ENCODE measurements at places on chromosomes 12 and 14.
A peak's percentile ranks its signal among the peaks of the same experiment; 100 is the strongest.

DNA sequence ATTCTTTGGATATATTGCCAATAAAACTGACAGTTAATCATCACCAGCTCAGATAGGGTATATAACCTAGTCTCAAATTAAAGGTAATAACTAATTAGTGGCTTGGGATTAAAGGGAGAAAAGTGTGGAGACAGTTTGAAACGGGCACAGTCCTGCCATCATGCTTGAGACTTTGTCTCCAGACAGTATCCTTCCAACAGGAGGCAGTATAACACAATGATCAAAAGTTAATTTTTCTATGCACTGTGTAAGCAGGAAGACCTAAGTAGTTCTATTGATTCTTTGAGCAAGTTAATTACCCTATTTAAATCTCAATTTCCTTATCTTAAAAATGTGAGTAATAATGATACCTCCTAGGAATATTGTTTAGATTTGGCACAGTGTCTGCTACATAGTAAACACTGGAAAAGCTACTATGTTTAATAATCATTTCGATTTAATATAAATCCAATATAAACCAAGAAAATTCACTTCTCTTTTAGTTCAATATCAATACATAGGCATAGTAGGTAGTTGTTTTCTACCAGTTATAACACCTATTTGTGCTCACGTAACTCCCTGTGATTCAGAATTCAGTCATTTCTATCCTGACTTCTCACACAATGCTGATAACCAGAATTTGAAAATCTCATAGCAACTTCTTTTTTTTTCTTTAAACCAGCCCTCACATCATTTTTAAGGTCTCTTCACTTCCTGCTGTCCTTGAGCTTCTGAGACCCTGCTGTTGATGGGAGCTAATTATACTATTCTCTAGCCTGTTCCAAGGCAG is 53.7 kb downstream of the GALNT4 start:
- no peak for DNase-seq

- DNase-seq = no peak
Measured at GRCh38 chr14:59687663-59688062, 111.1 kb upstream of the CCDC175 start.

- DNase-seq = no peak
Measured at GRCh38 chr14:99685596-99685995, 1.5 kb downstream of the CYP46A1 start.

DNA sequence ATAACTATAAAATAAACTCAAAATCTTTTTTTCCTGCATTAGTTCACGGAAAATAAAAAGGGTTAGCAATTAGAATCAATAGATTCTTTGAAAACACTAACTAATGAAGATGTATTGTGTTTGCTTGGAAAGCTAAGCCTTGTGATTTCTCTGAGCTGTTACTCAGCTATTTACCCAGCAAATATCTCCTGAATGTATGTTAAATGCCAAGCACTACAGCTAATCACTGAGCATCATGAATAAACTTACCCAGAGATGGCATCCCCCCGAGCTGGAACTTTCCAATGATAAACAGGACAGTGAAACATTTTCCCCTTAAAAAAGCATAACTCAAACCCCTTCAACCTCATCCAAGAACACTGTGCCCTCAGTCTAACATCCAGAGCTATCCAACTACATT is 71.2 kb downstream of the SLC2A13 start:
- no peak for DNase-seq

DNA sequence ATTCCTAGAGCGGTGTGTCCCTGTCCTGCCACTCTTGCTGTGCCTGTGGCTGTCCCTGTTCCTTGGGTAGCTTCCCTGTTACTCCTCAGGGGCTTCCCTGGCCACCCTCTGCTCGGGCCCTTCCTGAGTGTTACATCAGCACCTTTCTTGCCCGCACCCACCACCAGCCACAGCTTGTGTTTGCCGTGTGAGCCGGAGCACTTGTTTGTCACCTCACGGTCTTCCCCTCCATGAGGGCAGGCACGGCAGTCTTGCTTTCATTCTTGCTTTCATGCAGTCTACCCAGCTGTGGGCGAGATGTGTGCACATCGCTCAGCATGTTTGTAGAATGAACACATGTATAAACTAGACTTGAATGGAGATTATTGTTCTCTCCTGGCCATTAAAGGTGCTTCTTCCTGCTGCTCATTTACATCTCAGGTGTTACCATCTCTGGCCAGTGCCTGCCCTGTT is 42.0 kb downstream of the TRAF3 start:
- no peak for DNase-seq

GRCh38 chr12:98439981-98440581 is 75.3 kb upstream of the TMPO start:
- DNase-seq = peak; percentile 77

GRCh38 chr12:42236017-42236416 is 2.0 kb downstream of the YAF2 start:
- DNase-seq = no peak

GRCh38 chr12:107522692-107523477 is 162.7 kb upstream of the PWP1 start:
- DNase-seq = no peak

DNA sequence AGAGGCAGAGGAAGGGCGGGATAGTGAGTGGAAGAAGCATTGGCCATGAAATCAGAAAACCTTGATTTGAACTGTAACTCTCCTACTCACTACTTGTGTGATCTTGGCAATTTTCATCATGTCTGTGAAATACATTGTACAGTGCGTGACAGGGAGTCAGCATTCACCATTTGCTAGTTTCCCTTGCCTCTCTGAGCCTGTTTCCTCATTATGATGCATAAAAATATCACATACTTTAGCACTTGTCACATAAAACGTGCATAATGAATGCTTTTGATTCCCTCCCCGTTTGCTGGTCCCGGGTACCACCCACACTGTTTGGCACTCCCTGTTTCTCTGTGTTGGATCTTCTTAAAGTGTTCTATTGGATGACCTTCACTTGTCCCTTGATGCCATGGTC is 101.1 kb upstream of the FRMD6 start:
- DNase-seq = no peak

DNA sequence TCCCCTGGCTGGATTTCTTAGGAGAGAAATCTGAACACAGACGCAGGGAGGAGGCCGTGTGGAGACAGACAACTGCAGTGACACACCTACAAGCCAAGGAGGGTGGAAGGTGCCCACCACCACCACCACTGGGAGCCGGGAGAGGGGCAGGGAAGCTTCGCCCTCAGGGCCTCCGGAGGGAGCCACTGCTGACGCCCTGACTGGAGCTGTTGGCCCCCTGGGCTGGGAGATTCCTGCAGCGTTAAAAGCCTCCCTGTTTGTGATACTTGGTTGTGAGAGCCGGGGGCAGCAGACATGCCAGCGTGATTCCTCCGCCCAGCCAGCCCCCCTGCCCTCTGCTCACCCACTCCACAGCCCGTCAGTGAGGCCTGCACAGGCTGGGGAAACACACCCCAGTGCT is 72.0 kb downstream of the CHGA start:
- DNase-seq = no peak

DNA sequence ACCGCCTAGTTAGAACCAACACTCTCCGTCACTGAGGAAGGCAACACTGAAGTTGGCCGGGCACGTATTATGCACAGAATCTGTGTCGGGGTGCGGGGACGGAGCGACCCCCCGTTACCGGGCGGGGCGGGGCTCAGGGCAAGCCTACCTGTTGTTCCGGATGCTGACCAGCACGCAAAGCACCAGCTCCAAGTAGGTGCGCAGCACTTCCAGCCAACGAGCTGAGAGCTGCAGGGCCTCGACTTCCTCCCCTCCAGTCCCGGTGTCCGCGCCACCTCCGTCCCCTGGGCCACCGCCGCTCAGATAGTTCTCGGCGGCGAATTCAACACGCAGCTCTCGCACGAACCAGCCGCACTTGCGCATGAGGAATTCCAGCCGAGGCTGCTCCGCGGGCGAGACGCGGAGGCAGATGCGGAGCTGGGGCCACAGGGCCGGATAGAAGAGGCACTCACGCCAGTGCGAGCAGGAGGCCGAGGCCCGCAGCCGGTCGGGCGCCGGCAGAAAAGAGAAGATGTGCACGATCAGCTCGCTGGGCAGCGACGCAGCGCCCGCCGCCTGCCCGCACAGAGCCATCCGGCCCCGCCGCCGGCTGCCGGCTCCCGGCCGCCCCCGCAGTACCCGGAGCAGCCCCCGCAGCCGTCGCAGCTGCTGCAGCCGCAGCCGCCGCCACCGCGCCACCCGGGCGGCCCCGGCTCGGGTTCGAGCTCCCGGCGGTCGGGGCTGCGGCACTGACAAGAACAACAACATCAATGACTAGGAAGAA is 636 bp downstream of the FBXO33 start:
- peak; percentile 59 for DNase-seq

- DNase-seq = no peak
Measured at GRCh38 chr12:69354556-69355187, 4.9 kb upstream of the YEATS4 start.

DNA sequence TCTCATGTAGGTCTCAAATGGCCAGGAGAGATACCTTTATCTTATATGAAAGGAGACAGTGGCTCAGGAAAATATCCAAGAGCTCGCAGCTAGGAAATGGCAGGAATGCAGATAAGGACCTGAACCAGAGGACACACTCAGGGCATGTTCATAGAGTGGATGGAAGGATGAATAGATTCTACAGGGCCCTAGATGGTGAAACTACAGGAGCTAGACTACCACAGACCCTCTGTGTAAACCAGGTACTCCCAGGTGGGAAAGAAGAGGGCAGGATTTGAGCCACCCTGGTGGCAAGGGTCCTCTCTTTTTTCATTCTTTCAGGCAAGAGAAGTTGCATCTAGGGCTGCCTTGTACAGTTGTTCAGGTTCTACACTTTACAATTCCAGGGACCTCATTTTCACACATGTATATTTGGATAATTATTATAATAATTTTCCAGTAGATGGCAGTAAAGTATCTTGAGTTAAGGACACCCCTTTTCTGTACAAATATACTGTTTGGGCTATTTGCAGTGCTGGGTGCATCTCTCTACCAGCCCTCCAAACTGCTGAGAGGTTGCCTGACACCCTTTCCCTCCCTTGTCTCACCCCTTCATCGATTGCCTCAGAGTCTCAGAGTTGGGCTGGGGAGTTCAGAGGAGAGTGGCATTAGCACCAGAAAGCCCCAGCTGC is 10.5 kb upstream of the ZDHHC22 start:
- no peak for DNase-seq

GRCh38 chr12:76274420-76275083 is 73.7 kb downstream of the BBS10 start:
- no peak for DNase-seq

- DNase-seq = no peak
Measured at GRCh38 chr14:89123851-89124250, 293.2 kb downstream of the FOXN3 start.

GRCh38 chr12:25615119-25615518 is 62.0 kb upstream of the LMNTD1 start:
- no peak for DNase-seq

DNA sequence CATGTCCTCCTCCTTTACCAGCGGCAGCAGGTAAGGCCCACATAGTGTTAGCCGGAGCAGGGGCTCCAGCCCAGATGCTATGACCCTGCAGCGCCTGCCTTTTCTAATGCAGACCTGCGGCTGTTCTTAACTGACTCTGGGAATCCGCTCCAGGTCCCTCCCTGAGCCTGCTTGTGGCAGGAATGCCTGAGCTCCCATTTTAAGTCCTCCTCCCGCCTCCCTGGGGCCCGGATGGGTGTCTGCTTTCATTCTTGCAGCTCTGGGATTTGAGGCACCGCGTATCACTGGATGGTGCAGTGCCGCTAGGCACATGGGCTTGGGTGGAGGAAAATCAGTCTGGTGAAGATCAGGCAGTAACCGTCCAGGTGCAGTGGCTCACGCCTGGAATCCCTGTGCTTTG is 7.6 kb downstream of the TSPAN9 start:
- peak; percentile 50 for DNase-seq

- no peak for DNase-seq
Measured at GRCh38 chr12:27826076-27826475, 46.0 kb upstream of the MANSC4 start.

DNA sequence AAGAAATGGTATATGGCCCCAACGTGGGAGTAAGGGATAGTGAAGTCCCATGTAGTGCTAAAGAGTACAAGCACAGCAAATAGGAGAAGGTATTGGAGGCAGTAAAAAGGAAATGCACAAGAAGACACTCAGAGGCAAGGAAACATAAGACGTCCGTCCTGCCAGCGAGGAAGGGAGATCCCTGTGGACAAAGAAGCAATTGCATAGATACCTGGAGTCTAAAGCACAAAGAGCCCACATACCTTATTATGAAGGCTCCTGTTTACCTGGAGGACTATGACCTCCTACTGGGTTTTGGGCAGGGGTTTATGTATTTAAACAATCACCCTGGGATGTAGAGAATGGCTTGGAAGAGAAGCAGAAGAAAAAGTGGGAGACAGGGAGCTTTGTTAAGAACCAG is 341.2 kb upstream of the DCN start:
- DNase-seq = no peak

- DNase-seq = no peak
Measured at GRCh38 chr14:94004015-94004414, 6.9 kb downstream of the CCDC197 start.

DNA sequence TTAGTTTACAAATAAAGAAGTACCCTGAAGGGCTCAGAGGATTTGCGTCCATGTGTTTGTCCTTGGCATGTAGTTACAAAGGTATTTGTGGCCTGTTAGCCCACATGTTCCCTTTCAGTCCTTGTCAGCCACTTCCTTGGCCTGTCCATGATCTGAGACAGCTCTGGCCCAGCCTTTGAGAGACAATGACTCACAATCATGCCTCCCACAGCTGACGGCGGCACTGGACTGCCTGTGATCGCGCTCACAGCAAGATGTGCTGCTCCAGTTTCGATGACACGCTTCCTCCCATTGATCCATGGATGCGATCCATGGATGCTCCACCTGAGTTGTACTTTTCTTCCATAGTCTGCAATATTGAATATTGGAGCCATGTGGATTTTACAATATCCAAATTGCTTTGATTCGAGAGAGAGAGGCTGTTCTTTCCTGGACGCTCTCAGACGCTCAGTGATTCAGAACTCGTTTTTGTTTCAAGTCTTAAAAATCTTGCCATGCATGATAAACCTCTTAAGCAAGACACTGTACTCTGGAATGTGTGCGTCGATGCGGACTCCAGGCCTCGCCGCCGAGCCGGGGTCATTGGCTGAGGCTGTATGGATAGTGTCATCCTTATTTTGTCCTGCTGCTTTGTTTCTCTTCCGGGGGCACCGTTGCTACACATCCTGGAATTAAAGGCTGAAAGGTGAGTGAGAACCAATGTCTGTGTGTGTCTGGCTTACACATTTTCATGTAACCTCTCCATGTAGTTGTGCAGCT is 220.1 kb downstream of the GLT1D1 start:
- no peak for DNase-seq

DNA sequence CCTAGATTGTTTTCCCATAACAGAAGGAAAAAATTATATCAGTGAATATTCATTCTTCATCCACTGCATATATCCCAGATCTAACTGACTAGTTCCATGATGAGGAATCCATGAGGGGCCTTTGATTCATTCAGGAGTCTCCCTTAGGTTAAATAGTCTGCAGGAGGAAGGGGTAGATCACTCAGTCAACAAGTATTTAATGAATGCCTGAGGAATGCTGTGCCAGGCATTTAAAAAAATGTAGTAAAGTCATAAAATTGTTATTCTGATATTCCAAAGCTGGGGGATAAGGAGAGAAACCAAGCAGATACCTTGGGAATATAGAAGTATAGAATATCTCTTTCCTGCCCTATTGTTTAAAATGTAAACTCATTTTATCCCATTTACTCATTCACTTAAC is 216.2 kb upstream of the CAND1 start:
- no peak for DNase-seq

All from Right ventricle myocardium superior (tissue), 1 donor.